ENCODE measurements at places on chromosomes 6 and 20.
A peak's percentile ranks its signal among the peaks of the same experiment; 100 is the strongest.

DNA sequence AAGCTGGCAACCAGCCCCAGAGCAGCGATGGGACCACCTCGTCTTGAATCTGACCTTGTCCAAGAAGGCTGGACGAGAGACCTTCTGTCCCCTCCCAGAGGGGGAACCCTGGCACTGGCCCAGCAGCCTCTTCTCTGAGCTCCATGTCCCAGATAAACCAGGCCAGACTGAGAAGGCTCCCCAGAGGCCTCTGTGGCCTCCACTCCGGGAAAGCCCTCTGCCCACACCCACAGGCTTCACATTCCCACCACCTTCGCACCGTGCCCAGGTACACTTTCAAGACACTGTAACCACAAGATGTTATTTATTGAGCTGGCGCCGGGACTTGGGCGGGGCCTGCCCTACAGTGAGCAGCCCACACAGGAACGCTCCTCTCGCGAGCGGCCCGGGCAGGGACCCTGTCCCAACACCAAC is 33.2 kb downstream of the ADA start:
- no peak for DNase-seq

DNA sequence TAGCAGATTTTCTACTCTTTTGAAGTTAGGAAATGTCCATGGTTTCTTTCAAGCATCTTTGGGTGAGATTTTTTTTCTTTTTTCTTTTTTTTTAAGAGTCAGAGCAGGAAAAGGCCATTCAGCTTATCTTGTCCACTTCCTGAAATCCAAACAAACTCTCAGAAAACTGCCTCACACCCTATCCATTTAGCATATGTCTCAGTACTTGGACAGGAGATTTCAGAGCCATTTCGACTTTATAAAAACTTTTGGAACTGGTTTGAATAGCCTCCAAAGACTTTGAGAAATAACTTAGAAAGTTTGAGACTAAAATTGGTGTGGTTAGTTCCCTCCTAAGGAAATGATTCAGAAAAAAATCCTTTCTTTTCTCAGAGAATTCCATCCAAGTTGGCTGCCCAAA is 125.1 kb downstream of the MYLK4 start:
- DNase-seq = no peak

GRCh38 chr6:108117427-108118358 is 43.2 kb upstream of the OSTM1 start:
- DNase-seq = peak; percentile 29

DNA sequence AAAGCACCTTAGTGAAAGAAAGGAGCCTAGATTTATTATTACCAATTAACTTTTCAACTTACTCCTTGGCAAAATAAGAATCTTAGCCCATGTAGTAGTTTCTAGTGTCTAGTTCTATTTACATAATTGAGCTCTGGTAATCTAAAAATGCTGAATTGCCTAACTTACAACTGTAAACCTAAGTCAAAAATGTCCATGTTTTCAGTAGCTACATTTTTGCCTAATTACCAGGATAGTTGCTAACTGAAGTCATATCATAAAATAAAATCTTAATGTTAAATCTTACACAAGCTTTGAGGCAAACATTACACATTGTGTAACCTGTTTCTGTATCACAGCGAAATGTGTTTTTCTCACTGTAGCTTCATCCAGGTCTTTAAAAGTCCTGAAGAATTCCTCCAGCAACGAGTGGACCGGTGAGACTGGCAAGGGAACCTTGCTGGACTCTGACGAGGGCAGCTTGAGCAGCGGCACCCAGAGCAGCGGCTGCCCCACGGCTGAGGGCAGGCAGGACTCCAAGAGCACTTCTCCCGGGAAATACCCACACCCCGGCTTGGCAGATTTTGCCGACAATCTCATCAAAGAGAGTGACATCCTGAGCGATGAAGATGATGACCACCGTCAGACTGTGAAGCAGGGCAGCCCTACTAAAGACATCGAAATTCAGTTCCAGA is 7.6 kb upstream of the CLDN20 start:
- DNase-seq = no peak

- DNase-seq = no peak
Observed at GRCh38 chr6:41194386-41194785, 6.6 kb downstream of the TREML2 start.

GRCh38 chr6:165843121-165843520 is 180.1 kb upstream of the PDE10A start:
- DNase-seq = no peak

GRCh38 chr20:21665687-21666446 is 39.6 kb upstream of the PAX1 start:
- DNase-seq = no peak

- no peak for DNase-seq
Observed at GRCh38 chr20:41939659-41940058, 321.5 kb upstream of the CHD6 start.

Data from NCI-H2171 (cell line).